ENCODE measurements at places on chromosomes 11 and 22. TPM values are rescaled to one million over a fixed set of nuclear protein-coding genes. Genes with fewer than 3 reads are reported as not detected.

DNA sequence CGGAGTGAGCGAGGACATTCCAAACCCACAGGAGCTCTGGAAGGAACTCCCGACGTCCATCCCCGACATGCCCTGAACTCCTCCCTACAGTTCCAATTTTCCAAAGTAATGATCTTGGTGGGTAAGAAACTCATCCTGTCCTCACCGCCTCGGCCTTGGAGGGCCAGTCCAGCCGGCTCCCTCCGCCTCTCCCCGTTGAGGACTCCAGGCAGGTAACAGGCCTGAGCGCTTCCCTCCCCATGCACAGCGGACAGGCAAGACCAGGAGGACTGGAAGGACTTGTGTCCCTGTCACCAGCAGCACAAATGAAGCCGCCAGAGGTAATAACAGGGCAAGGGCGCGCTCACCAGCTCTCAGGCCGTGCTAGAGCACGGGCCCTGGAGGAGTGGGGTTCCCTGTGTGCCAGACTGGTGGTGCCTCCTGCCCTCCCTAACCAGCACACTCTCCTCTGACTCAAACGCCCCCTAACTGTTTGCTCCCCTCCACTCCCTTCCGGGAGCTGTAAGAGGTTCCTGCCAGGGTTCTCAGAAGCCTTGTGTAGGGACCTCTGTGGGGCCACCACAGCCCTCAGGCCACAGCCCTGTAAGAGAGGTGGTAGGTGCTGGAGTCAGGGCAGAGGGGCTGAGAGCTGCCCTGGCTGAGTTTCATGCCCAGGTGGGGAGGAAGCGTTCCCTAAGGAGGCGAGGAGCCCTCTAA is 17.1 kb downstream of the OVOL1 start:
- no peak overlapping the region for H3K27ac ChIP-seq
- peaks cover 44% of the 10 kb centered on the region for H3K27me3 ChIP-seq
- DNase-seq, result no peak
- no peaks in the 10 kb centered on the region for H3K36me3 ChIP-seq

DNA sequence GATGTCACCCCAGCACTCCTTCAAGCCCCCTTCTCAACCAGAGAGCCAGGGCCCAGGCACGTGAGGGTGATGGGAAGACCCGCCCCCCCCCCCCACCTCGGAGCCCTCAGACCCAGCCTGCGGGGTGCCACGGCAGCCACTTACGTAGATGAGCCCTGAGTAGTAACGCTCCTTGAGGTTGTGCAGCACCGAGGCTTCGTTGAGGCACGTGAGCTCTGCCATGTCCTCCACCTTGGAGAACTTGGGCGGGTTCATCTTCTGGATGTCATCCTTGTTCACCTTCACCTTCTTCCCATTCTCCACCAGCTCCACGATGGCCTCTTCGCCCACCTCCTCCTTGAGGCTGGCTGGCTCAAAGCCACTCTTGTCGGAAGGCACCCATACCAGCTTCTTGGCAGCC is 39.0 kb downstream of the MYH9 start:
- H3K4me3 ChIP-seq, result no peak overlapping the region
- no peaks in the 10 kb centered on the region for H3K27me3 ChIP-seq
- peaks cover 33% of the 10 kb centered on the region for H3K4me1 ChIP-seq
- H3K36me3 ChIP-seq, result peaks cover 47% of the 10 kb centered on the region

DNA sequence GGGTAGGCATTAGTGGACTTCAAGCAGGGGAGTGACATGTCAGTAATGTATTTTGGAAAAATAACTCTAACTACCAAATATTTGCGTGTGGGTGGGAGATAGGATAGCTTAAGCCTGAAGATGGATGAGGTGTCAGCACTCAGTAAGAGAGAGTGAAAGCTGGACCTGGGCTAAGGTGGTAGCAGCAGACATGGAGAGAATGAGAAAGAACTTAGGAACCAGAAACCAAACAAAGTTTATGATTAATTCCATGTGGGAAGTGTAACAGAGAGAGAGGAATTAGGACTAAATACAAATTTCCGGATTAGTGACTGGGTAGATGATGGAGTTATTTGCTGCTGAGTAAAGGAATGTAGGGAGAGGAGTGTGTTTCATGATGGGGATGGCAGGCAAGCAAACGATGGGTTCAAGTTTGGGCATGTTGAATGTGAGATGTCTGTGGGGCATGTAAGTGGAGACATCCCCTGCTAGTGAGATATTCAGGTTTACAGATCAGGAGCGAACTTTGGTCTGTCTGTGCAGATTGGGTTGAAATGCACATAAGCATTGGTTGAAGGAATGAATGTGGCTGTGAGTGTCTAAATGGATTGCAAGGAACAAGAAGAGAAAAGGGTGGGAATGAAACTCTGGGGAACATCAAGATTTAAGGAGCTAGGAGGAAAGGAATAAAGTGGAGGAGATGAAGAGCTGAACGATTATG is 185.6 kb upstream of the MTMR2 start:
- no peaks in the 10 kb centered on the region for H3K27me3 ChIP-seq
- H3K36me3 ChIP-seq, result no peaks in the 10 kb centered on the region
- no peak overlapping the region for H3K27ac ChIP-seq
- H3K4me1 ChIP-seq, result peaks cover 20% of the 10 kb centered on the region
- no peak overlapping the region for H3K4me3 ChIP-seq

- H3K27me3 ChIP-seq, result no peaks in the 10 kb centered on the region
- no peak overlapping the region for H3K27ac ChIP-seq
- no peak overlapping the region for H3K4me3 ChIP-seq
- no peak for DNase-seq
Observed at GRCh38 chr22:37930952-37931440, 22.4 kb downstream of the C22orf23 start.

GRCh38 chr11:76734456-76735420 is 48.4 kb upstream of the TSKU start:
- no peak for DNase-seq
- H3K27me3 ChIP-seq, result peaks cover 52% of the 10 kb centered on the region
- H3K4me3 ChIP-seq, result no peak overlapping the region
- H3K27ac ChIP-seq, result no peak overlapping the region
- H3K36me3 ChIP-seq, result no peaks in the 10 kb centered on the region

DNA sequence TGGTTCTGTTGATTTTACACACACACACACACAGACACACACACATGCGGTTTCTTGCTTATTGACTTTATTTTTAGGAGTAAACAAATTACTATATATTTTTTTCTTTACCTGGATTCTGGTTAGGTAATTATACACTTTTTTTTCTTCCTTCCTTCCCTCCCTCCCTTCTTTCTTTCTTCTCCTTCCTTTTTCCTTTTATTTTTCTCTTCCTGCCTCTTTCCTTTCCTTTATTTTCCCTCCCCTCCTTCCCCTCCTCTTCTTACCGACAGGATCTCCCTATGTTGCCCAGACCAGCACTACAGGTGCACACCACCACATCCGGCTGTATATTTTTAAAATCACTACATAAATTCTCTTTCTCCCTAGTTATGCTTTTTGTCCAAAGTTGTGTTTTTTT is 3.1 kb upstream of the SPDYC start:
- no peak for DNase-seq
- peaks cover 10% of the 10 kb centered on the region for H3K4me1 ChIP-seq
- no peak overlapping the region for H3K4me3 ChIP-seq
- no peaks in the 10 kb centered on the region for H3K27me3 ChIP-seq
- no peak overlapping the region for H3K27ac ChIP-seq

Gene CNGA4
- total RNA-seq, result under 0.01 TPM

Gene LRRC10B
- total RNA-seq, result not detected

Gene MUC5AC
- total RNA-seq, result not detected

Gene APOBEC3A
- total RNA-seq, result not detected

Gene TYMP
- total RNA-seq, result 0.28 TPM

Gene SPON1
- 0.72 TPM for total RNA-seq

All from IMR-90 (cell line).